ENCODE measurements at places on chromosomes 4 and X.

- no peak for DNase-seq
These were observed 12.2 kb downstream of the WDR1 start for GRCh38 chr4:10104211-10104990.

GRCh38 chr4:40357738-40358137, 22.6 kb downstream of the CHRNA9 start:
- peak; percentile 73 for DNase-seq

GRCh38 chrX:93264261-93265002, 408.9 kb downstream of the NAP1L3 start:
- peak; percentile 10 for DNase-seq

DNA sequence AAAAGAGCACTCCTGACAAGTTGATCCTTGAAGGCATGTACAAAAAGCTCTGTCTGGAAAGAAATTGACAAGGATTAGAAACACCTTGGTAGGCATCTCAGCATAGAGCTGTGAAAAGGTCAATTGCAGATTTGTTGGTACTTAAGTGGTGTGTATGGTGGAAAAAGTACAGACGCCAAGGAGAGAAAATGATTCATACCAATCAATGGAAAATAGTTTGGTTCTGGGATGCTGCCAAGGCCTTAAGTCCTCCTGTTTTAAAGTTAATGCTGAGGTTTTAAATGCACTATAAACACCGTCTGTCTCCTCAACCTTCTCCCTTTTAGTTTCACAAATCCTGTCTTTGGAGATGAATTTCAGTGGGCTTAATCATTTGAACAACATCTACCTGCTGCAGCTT, 524.1 kb downstream of the IL15 start:
- DNase-seq = no peak

- DNase-seq = no peak
These were observed 31.2 kb upstream of the PPM1K start for GRCh38 chr4:88315460-88316017.

DNA sequence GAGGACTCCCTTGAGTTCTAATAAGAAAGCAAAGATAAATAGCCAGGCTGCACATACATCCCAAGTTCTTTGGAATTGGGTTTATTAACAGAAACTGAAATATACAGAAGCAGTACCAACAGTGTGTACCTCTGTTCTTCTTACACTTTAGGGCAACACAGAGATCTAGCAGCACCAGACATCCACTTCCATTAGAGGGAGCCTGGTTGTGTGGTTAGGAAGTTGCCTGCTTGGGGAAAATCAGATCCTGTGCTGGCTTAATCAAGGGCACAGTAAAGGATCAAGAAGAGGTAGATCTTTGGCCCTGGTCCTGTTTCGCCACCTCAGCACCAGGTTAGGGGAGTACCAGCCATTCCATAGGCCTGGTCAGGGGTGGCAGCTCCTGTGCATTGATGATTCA, 231.1 kb upstream of the ARHGAP24 start:
- peak; percentile 2 for DNase-seq

GRCh38 chr4:85474356-85474755, 594 bp upstream of the ARHGAP24 start:
- DNase-seq = no peak

- no peak for DNase-seq
These were observed 4.4 kb upstream of the PRDX4 start for GRCh38 chrX:23662853-23663252.

DNA sequence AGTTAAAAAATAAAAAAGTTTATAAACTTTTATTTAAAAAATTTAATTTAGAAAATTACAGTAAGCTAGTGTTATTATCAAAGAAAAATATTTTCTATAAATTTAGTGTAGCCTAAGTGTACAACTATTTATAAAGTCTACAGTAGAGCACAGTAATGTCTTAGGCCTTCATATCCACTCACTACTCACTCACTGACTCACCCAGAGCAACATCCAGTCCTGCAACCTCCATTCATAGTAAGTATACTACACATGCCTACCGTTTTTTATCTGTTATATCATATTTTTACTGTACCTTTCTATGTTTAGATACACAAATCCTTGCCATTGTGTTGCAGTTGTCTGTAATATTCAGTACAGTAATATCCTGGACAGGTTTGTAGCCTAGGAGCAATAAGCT, 129.0 kb upstream of the FAM47B start:
- no peak for DNase-seq

GRCh38 chr4:16027626-16028025, 56.2 kb downstream of the PROM1 start:
- no peak for DNase-seq

DNA sequence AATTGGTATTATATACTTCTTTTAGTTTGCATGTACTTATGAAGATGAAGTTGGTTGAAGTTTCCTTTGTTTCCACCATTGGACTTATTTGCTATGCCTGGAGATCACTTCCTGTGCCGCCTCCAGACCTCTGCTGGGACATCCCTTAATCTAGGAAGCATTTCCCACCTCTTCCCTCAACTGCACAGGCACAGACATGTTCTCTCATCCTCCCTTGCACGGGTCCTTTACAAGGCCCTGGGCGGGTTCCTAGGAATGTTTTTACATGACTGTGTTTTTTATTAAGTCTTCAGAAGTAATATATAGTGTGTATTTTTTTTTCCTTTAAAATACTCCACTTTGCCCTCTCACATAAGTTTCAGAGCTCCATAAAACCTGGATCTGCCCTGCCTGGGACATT, 51.0 kb downstream of the TMEM131L start:
- no peak for DNase-seq

DNA sequence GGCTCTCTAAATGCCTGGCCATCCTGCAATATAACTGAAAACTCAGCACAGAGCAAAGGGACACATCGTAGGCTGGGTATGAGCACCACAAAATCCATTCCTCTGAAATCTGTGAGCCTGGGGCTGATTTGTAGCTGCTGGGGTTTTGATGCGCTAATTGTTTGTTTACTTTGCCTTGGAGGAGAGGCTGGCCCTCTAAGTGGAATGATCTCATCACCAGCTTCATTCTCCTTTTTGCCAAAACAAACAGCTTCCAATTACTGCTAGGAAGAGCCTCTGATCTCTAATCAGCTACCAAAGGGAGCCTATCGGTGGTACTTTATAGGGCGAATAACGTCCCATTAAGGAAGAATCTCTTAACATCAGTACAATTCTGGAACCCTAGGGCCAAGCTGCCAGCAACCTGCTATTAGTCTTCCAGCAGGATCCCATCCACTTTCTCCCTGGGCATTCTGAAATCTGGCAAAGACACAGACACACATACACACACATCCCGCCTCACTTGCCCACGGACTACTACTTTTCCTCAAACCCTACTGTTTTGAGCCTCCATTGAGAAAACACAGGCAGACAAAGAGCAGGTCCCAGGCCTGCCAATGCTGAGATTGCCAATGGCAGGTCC, 5.8 kb downstream of the ANOS1 start:
- peak; percentile 68 for DNase-seq

DNA sequence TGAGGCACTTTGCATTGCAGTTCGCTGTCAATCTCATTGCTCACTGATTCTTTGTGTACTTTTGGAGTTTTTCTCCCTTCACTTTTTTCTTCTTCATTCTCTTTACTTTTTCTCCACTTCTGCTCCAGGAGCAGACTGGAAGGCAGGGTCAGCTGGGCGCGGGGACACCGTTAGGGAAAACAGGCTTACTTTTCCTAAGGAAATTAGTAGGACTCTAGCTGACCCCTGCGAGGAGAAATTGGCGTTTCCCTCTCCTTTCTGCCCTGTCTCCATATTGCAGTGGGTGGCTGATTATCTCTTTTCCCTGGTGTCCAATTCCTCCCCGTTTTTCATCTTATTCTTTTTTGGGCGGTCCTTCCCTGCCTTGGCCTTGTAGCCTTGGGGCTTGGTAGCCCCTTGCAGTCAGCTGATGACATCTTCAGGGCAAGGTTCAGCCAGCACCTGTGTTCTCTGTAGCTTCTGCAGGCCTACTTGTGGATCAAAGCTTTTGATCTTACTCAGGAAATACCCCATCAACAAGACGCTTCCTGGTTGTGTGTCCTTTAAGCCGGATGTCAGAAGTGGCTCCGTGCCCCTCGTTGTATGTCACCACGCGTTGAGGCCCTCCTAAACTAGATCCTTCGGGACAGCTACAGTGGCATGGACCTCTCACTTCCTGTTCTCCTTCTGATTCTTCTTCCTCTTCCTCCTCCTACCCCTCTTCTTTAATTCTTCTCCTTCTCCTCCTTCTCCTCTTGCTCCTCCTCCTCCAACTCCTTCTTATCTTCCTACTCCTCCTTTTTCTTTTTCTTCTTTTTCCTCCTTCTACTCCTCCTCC, 36.1 kb downstream of the NBDY start:
- DNase-seq = no peak

GRCh38 chr4:182853731-182854330, 63.4 kb downstream of the DCTD start:
- DNase-seq = no peak

DNA sequence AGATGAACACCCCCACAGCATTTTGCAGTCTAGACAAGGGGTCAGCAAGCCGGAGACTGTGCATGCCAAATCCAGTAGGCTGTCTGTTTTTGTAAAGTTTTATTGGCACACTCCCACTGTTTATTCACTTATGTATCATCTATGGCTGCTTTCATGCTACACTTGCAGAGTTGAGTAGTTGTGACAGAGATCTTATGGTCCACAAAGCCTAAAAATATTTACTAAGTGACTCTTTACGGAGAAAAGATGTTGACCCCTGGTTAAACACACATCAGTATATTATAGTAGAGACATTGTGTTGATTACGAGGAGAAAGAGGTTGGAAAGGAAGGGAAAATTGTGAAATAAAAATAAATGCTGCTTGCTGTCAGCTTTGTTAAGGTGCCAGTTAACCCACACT, 2.2 kb upstream of the LHFPL1 start:
- DNase-seq = no peak

- no peak for DNase-seq
These were observed 8.3 kb downstream of the GPR82 start for GRCh38 chrX:41732260-41732659.

GRCh38 chr4:107192601-107193000, 156.5 kb upstream of the DKK2 start:
- no peak for DNase-seq

GRCh38 chr4:152316969-152317368, 218.9 kb downstream of the FBXW7 start:
- DNase-seq = peak; percentile 41

- DNase-seq = no peak
These were observed 181.7 kb upstream of the TBC1D9 start for GRCh38 chr4:140937866-140938265.

GRCh38 chr4:65624651-65625050, 45.6 kb downstream of the EPHA5 start:
- DNase-seq = no peak

DNA sequence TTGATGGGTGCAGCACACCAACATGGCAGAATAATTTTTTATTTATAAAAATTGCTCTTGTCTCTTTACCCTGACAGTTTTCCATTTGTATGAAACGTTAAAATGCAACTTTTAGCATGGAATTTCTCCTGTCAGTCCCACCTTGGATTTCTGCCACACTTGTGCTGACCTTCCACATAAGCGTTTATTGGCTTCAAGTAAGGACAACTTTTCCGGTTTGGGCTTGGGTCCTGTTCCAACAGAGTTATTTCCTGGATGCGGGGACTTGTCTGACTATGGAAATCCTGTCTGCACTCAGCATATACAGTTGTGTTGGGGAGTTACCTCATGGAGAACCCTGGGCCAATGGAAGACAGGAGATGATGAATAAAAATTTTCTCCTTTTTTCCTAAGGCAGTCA, 294.7 kb downstream of the NAF1 start:
- no peak for DNase-seq

DNA sequence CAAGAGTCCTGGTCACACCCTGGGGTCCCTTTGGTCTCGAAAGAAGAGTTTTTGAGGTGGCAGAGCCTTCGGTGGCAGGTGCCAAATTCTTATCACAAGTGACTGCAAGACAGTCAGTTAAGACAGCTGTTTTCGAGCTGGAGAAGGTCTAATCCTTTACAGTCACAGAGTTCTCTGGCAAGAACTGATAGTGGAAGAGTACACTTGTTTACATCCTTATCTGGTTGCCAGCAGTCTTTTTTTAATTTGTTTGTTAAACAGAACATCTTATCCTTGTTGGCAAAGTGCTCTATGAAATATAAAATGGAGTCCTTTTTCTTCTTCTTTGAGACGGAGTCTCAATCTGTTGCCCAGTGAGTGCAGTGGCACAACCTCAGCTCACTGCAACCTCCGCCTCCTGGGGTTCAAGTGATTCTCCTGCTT, 50.4 kb upstream of the ELOVL6 start:
- no peak for DNase-seq

DNA sequence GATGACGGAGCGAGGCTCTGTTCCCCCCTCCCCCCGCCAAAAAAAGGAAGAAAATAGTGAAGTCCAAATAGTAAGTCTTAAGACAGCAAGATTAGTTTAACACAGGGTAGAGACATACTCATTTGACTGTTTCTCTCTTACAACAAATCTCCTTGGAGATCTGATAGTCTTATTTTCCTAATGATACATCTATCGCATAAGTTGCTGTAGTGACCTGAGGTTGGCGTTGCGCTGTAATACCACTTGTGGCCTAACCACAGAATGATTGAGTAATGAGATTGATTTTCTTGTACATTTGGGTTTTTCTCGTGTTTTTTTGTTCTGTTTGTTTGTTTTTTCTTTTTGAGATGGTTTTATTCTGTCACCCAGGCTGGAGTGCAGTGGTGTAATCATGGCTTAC, 27.2 kb downstream of the OCIAD1 start:
- no peak for DNase-seq

GRCh38 chr4:172881645-172882044, 287.0 kb upstream of the GALNT7 start:
- DNase-seq = no peak

DNA sequence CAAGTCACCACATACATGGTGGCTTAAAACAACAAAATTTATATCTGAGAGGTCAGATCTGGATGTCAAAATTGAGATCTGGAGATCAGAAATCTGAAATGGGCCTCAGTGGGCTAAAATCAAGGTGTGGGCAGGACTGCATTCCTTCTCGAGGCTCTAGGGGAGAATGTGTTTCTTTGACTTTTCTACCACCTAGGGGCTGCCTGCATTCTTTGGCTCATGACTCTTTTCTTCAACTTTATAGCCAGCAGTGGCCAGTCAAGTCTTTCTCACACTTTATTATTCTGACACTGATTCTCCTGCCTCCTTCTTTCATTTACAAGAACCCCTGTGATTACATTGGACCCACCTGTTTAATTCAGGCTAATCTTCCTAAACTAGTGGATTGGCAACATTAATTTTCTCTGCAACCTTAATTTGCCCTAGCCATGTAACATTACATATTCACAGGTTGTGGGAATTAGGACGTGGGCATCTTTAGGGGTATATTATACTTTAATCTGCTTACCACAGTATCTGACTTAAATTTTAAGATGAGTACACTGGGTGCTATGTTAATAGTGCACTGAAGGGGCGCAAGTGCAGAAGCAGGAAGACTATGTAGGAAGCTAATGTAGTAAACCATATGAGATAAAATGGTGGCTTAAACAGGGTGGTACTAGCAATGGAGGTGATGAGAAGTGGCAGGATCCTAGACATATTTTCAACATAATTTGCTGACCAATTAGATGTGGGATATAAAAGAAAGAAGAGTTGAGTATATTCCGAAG, 188.0 kb downstream of the SLC4A4 start:
- DNase-seq = peak; percentile 7

Data from DMS53 (cell line).